ENCODE measurements at places on chromosomes 6 and 20. TPM values are rescaled to one million over a fixed set of nuclear protein-coding genes. Genes with fewer than 3 reads are reported as not detected.

GRCh38 chr6:118768441-118768840 is 117.0 kb upstream of the CEP85L start:
- DNase-seq: no peak

LY6G6F gene
- polyA plus RNA-seq: 0.32 TPM

DNA sequence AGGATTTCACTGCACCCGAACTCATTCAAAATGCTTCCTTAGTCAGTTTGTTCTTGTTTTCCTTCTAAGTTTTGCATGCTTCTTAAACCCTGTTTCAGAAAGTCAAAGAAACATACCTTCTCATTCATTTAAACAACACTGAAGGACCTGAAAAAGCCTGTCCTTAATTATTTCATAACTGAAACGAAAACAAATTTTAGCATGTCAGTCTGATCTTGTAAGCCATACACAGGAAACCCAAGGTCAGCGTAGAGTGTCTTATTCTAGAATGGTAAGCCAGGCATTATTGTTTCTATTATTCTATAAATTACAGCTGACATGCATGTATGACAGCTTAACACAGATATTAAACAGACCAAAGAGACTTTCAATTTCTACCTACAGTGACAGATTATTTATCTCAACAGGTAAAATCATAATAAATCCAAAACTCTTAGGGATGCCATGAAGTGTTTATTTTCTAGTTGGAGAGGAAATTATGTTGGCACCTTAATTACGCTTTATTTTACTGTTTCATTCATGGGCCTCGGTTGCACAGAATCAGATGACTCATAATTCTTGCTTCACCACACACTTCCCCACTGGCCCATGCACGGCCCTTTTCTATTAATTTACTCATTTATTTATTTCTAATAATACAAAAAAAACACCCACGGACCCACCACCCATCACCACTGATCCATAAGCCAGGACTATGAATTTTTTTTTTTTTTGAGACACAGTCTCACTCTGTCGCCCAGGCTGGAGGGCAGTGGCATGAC is 39.3 kb upstream of the DUSP22 start:
- no peak for DNase-seq

- DNase-seq: no peak
Measured at GRCh38 chr20:9966966-9967365, 67.8 kb upstream of the ANKEF1 start.

DNA sequence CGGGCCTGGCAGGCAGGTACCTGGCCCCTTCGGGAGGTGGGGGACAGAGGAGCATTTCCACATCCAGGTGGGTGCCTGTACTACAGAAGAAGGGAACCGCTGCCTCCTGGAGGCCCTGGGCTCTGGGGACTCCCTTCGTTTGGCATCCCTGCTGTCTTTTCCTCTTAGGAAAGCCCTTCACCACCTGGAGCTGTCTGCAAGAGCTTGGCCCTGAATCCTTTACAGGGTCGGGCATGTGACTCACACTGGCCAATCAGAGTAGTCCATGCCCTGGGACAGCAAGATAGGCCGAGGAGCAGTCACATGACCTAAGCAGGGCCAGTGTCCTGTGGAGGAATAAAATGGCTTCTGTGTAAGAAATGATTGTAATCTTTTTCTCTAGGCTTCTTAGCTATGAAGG is 224.9 kb downstream of the ANKRD60 start:
- no peak for DNase-seq

- DNase-seq: no peak
Measured at GRCh38 chr6:169692516-169692915, 9.3 kb downstream of the WDR27 start.

- DNase-seq: no peak
Measured at GRCh38 chr6:122198922-122199321, 200.5 kb upstream of the HSF2 start.

SLC22A7 gene
- 1.2 TPM for polyA plus RNA-seq

DNA sequence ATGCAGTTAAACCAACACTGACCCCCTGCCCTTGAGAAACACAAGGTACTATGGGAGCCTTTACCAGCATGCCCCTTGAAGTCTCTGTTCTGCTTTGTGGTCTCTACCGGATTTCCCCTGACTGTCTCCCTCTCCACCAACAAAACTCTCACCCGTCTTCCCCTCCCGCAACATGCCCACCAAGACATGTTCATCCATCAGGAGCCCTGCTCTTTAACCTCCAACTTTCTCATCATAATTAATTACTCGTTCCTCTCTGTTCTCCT is 1.1 kb downstream of the ZNF165 start:
- DNase-seq: no peak

CARMIL1 gene
- 106 TPM for polyA plus RNA-seq

GPX6 gene
- not detected for polyA plus RNA-seq

- no peak for DNase-seq
Measured at GRCh38 chr20:45985573-45985972, 13.6 kb upstream of the ZNF335 start.

DNA sequence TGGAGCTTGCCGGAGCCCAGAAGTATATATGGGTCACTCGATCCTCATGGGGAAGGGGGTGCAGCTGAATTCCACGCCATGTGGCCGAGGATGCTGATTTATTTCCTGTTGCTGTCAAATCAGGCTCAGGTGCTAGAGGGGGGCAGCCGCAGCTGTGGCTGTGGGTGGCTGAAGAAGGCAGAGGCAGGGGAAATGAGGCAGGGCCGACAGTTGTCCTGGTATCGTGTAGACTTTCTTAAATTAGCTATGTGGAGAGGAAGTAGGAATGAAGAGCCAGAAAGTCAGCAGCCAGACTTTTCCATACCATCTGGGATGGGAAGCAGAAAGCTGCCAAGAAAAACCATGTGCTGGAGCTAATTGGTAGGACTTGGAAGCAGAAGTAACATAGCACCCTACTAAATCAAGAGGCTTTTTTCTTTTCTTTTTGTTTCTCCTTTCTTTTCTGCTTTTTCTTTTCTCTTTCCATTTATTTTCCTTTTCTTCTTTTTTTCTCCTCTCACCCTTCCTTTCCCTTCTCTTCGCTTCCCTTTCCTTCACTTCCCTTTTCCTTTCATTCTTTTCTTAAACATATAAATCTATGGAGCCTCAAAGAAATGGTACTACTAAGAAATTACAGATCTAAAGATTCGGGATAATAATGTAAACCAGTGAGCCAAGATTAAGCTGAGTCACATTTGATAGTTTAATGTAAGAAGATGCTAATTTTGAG is 90.6 kb upstream of the CD83 start:
- no peak for DNase-seq

- DNase-seq: no peak
Measured at GRCh38 chr6:116682334-116682712, 1.3 kb downstream of the KPNA5 start.

SLC17A3 gene
- 1.3 TPM for polyA plus RNA-seq

Data from left kidney (tissue), 8 donors.